ENCODE measurements at places on chromosomes 5 and 9.

GRCh38 chr5:79105868-79106267, 5.7 kb upstream of the BHMT start:
- DNase-seq: no peak

- DNase-seq: no peak
These were observed 17.9 kb downstream of the CMYA5 start for GRCh38 chr5:79707535-79707934.

- no peak for DNase-seq
These were observed 28.4 kb downstream of the CDHR2 start for GRCh38 chr5:176577312-176578176.

- DNase-seq: no peak
These were observed at the start of gene ZNF454 for GRCh38 chr5:178940569-178941360. Gene ZNF454 (plus strand): TSS chr5:178941198. CDS start chr5:178942792, 1,594 bp downstream.

GRCh38 chr5:177425801-177426565, 493 bp upstream of the GRK6 start:
- DNase-seq: peak; percentile 98

- no peak for DNase-seq
These were observed 986.5 kb upstream of the WWC1 start for GRCh38 chr5:167304834-167305469.

DNA sequence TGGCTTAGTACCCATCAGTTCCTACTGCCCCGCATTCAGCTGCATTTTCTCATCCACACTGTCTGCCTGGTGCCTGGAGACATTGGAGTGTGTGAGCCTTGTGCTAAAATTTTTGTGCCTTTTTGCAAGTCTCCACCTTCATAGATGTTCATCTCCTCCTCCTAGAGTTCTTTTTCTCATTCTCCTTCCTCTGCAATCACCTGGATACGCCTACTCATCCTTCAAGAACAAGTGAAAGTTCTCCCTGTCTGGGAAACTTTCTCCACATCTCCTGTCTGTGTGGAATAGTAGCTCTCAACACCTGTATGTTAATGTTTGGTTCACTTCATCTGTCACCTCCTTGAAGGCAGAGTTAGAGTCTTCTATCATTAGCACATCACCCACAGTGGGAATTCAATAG, 125.7 kb upstream of the FBXL17 start:
- DNase-seq: no peak

GRCh38 chr9:95505717-95506427, 10.9 kb downstream of the PTCH1 start:
- DNase-seq: peak; percentile 33

- DNase-seq: no peak
These were observed 1.7 kb downstream of the BDP1 start for GRCh38 chr5:71457106-71457505.

DNA sequence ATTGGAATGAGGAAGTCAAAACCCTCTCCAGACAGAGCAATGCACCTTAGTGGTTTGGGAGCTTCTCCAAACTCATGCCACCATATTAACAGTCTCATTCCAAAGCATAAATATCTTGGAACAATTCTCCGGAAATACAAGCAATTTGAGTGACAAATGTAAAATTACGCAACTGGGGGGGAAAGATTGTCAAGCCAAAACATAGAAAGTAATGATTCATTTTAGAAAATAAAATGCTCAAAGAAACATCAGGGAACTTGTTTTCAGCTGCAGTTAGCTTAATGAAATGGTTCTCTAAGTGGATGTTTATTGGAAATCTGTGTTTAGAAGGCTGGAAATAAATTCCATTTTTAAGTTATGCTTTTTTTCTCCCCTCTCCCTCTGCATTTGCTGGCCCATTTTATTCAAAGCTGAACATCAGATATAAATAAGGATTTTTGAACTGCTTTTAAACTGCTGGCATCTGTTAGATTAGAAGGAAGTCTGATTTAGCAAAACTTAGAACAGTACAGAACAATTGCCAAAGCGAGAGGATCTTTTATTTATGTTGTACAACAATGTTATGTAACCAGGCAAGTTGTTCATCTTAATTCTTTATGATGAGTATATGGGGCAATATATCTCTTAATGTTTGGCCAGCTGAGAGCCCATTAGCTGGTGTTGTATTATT, 551.9 kb downstream of the PRELID2 start:
- DNase-seq: no peak

DNA sequence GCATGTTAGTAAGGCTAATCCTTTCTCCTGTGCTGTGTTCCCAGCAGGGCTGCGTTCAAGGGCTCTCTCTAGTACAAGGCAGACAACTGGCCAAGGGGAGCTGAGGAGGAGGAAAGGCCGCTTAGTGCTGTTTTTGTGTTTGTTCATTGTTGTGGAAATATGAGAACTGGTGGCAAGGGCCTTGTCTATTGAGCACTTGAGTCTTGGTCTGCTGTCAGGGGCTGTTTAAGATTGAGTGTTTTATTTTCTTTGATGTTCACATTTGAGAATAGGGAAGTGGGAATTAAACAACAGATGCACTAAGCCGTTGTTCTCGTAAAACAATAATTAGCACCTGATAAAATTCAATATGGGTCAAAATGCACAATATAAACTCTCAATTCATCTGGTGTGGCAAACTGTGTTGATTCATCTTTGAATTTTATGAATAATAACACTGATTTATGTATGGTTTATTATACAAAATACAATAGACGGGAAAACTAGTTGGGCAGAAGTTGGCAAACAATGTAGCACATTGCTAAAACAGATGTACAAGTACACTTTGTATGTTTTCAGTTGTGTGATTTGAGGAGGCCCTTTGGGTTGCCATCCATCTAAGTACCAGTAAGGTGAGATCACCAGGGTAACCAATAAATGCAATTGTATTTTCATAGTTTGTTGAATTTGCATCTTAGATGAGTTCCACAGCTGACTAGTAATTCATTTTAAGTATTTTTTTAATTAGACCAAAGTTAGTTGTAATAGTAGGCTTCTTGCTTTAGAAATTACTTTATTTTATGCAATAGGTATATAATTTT, 97.6 kb upstream of the GRHPR start:
- no peak for DNase-seq

- no peak for DNase-seq
These were observed 276.8 kb upstream of the CLINT1 start for GRCh38 chr5:158135682-158136179.

DNA sequence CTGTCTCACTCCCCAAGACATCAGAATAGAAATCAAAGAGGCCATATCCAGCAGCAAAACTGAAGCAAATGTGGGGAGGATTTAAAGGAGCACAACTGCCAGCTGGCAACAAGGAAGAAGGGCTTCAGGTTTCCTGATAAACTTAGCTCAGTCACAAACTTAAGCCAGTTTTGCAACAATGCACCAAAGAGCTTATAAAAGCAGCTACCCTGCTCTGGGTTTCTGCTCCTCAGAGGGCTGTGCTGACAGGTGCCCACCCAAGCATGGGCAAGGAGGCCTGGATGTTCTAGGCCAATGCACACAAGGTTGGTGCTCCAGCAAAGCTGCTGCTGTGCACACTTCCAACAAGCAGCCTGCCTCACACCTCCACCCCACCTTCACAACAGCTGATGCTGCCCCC, 132.9 kb downstream of the SIL1 start:
- DNase-seq: no peak

DNA sequence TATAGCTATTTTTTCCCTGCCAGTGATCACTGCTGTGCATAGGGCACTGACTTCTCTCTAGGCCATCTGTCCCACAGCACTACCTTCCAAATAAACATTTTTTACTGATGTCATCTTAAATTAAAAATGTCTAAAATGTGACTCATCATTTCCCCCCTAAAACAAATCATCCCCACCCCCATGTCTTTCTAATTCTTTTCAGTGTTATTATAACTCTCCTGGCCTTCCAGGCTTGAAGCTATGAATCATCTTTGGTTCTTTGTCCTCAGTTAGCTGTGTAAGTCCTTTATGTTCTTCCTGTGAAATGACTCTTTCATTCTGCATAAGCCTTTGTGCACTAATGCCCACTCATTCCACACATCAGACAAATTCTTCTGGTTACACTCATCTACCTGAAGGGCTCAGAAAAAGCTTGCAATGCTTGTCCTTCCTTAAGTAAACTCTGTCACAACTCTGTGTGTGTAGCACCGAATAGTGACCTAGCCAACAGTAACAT, 78.1 kb downstream of the CFAP95 start:
- DNase-seq: no peak

GRCh38 chr9:81575956-81576355, 113.4 kb downstream of the TLE1 start:
- no peak for DNase-seq

GRCh38 chr5:7503564-7503963, 107.6 kb downstream of the ADCY2 start:
- DNase-seq: no peak

- no peak for DNase-seq
These were observed 2377.0 kb upstream of the WWC1 start for GRCh38 chr5:165914456-165914855.

- DNase-seq: no peak
These were observed 128.8 kb upstream of the MAP3K1 start for GRCh38 chr5:56686337-56687195.

DNA sequence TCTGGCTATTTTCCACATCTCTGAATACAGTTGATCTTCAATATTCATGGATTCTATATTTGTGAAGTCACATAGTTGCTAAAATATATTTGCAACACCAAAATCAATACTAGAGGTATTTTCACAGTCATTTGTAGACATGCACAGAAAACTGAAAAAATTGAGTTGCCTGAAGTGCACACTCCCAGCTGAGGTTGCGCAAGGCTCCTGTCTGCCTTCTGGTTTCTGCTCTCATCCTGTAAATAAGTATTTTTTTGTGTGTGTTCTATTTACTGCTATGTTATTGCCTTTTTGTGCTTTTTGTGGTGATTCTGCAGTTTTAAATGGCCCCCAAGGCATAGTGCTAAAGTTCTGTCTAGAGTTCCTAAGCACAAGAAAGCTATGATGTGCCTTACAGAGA, 371.1 kb upstream of the GRAMD2B start:
- DNase-seq: no peak

DNA sequence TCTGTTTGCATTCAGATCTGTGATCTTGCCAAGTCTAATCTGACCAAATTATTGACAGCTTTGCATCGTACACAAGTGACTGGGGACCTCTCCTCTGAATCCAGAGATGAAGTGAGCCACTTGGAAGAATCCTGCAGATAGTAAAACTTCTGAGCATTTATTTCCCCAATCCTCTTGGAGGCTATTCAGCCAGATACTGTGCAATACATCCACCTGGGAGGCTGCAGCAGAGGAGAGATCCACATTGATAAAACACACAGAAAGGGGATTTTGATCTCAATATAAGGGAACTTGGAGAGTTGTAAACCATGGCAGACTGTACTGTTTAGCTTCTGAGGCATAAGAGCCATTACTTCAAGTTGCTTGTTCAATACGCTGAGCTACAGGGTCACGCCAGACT, 654.6 kb downstream of the MTRR start:
- DNase-seq: no peak

DNA sequence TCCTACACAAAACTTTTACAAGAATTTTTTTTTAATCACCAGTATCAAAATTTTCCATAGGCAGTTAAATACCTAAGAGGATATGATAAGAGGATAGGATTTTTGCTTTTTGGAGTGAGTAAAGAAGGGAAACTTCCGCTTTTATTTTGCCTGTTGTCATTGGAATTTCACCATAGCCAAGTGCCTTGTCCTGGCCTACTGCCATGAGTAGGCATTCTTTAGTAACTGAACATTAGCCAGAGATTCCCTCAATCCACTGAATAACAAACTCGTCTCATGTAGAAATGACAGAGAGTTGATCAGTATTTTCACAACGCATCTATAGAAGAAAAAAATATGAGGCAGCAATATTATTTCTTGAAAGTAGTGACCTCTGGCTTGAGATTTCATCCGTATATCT, 289.6 kb upstream of the ADAMTSL1 start:
- no peak for DNase-seq

GRCh38 chr5:134979416-134979815, 11.7 kb downstream of the CATSPER3 start:
- no peak for DNase-seq

DNA sequence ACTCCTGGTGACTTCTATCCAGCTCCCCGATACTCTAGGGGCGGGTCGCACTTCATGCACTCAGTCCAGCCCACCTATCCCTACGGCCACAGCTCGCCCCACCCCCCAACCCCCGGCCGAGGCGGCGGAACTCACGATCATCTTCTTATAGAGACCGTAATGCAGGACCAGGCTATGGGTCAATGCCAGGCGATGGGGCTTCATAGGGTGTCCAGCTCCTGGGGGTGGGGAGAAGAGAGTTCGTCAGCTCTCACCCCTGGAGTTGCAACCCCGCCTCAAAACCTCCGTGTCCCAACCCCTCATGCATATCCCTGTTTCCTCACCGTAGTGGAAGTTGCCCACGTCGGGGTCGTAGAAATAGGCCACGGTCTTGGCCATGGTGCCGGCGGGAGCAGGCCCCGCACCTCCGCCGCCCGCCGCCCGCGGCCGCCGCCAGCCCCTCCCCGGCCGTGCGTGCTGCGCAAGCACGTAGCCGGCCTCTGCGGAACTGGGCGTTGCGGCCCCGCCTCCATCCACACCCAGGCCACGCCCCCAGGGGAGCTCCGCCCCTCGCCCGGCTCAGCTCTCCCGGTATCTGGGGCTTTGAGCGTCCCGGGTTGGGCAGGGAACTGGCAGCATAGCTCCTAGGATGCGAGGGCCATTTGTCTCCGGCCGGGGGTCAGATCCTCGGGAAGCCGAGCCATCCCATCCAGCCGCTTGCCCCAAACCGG, at the start of the genes HDAC3 and RELL2:
TSS of gene HDAC3 (minus strand) at position 437 of the 710 bp plus-strand sequence. CDS start at position 378, 59 bp downstream.
TSS of gene RELL2 (plus strand) at position 585 of the 710 bp plus-strand sequence. CDS start 1,229 bp downstream, outside the sequence.
- DNase-seq: peak; percentile 96

DNA sequence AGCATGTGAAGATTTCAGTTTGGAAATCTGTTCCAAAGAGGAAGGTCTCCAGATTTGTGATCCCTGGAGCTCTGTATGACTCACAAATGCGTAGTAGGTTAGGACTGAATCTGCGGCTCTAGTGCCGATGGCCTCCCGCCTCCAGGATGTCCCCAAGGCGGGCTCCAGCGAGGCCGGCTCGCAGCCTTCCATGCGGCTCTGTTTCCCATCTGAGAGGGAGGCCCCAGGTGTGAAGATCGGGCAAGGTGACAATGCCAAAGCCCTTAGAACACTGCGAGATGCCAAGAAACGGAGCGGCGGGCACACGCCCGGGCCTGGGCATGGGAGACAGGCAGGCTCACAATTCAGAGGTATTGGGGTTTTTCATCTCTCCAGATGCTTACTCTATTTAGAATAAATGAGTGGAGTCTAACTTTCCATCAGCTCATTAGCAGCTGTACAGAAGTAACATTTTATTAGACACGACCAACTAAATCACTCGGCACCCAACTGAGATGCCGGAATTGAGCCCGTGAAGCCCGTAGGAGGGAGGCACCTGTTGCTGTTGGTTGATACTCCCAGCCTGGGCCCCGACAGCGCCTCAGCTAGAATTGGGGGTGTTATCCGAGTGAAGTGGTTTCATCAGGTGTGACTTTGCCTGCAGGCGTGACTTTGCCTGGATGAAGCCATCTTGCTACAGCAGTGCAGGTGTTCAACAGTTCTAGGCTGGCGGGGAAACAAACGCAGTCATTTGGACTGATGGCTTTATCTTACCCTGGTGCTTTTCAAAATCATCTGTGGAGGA, 7.4 kb upstream of the MRPS2 start:
- no peak for DNase-seq
